ENCODE measurements at places on chromosomes 7 and 10.

- DNase-seq, result no peak
Observed at GRCh38 chr7:127791446-127792189, 139.6 kb downstream of the SND1 start.

DNA sequence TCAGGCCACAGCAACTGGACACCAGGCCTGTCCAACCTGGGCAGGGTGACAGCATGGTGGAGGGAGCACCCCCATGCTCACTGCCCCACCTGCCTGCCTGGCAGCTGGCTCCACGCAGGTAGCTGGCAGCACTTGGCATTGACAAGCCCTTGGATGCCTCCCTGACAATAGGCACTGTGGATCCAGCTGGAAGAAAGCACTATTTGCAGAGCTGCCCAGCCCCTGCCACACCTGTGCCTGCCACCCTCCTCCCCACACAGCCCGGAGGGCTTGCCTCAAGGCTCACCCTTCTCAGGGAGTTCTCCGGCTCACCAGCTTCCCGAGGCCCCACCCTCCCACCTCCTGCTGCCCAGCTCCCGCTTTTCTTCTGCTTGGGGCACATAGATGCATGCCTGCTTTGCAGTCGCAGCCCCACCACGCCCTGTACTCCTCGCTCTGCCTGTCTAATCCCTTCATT lies 160.1 kb downstream of the NEURL1 start:
- no peak for DNase-seq

DNA sequence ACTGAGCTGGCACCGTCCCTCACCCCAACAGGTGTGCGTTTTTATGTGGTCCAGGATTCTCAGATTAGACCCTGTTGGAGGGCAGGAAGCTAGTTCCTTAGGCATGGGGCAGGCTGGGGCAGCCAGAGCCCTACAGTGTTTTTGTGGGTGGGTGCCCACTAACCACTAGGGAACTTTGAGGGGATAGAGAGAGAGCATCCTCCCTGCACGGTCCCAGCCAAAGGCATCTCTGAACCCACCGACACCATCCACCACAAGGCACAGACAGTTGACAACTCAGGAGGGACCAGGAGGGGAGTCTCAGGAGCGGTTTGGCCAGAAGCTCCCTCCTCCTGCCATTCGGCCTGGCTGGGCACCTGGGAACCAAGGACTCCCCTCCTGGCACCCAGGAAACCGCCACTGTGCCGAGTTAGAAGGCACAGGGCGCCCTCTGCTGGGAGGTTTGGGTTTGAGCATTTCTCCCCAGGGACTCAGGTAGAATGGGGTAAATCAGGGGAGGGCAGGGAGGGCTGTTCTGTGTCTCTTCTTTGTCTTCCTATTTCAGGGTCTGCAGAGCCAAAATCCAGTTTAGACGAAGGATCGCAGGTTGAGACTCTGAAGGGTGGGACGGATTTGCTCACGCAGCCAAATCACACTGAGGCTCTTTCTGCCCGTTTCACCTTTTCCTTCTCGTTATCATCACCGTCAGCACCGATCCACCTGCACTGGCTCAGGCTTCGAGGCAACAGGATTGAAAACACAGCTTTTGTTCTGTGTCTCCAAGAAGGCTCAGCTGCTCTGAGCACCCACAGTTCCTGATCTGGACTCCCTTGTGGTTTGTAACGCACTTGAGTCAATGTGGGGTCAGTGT lies 84.8 kb upstream of the COL13A1 start:
- no peak for DNase-seq

GRCh38 chr7:1811850-1812508 lies 141.9 kb downstream of the ELFN1 start:
- DNase-seq, result no peak

- DNase-seq, result no peak
Observed at GRCh38 chr7:93890041-93890463, 501 bp downstream of the TFPI2 start.

- DNase-seq, result no peak
Observed at GRCh38 chr7:74284781-74285259, 4.4 kb upstream of the CLIP2 start.

DNA sequence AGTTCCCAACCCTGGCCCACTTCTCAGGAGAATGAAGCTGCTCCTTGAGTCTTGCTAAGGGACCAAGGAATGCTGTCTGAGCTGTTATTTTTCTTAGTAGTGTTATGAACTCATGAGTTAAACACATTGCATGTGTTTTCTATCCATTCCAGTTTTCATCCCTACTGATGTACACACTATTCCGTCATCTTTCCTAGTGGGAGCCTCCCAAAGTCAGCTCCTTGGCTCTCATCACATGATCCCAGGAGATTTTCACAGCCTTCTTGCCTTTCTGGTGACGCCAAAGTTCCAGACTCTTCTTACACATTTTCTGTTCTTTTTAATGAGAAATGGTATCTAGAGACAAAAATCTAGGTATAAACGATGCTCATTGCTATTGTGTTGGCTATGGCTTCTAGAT lies 8.4 kb upstream of the C10orf71 start:
- no peak for DNase-seq

DNA sequence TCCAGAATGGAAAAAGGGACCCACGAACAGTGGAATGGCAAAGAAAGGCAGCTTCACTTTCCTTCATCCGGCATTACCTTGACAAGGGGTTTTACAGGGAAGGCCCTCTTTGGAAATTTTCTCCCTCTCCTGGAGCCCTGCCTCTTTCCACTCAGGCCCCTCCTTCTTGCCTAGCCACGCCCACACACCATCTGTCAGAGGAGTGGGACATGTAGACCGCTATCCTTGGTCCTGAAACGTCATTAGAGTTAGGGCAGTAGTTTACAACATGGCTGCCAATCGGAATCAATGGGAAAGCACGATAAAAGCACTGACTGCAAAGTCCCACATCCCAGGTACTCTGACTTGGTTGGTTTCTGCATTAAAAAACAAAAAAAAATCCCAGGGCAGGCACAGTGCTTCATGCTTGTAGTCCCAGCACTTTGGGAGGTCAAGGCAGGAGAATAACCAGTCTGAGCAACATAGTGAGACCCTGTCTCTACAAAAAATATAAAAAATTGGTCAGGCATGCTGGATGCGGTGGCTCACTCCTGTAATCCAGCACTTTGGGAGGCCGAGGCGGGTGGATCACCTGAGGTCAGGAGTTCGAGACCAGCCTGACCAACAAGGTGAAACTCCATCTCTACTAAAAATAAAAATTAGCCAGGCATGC lies 96.4 kb downstream of the MARCHF5 start:
- no peak for DNase-seq

DNA sequence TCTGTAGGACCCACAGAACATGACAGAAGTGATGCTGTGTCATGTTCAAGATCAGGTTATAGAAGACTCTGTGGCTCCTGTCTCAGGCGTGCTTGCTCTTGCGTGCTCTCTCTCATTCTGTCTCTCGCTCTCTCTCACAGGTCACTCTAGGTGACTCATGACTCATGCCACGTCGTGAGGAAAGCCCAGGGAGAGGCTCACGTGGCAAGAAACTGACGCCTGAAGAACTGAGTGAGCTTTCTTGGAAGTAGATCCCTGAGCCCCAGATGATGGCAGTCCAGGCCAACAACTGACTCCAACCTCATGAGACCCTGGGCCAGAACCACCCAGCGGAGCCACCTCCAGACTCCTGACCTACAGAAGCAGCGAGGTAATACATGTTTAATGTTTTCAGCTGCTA lies 103.3 kb downstream of the DNMBP start:
- DNase-seq, result no peak

GRCh38 chr7:51973939-51974338 lies 657.3 kb upstream of the COBL start:
- DNase-seq, result no peak

DNA sequence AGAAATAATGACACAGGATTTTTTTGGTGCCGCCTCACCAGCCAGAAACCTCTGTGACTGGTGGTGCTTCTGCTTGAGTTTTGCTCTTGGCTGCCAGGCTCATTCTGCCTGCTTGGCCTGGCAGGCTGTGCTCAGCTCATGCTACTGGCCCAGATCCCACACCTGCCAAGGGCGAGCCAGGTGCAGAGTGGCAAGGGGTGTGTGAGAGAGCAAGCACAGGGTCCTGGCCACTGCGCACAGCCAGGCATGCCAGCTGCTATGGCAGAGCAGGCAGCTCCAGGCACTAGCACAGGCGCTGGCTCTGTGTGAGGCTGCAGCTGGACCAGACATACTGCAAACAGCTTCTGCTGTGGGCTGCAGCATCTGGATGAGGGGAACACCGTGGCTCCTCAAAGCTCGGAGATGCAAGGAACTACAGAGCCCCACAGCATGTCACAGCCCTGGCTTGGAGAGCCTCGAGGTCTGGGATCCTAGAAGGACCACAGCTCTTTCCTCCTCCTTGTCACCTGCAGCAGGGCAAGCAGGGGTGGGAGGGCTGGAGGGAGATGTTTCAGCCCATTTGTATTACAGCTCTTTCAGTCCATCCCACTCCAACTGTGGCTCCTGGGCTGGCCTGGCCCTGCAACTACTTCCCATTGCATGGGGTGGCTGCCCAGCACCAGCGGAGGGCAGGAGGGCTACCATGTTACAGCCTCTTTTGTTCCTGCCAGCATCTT lies 313.4 kb upstream of the SEMA3C start:
- DNase-seq, result no peak

DNA sequence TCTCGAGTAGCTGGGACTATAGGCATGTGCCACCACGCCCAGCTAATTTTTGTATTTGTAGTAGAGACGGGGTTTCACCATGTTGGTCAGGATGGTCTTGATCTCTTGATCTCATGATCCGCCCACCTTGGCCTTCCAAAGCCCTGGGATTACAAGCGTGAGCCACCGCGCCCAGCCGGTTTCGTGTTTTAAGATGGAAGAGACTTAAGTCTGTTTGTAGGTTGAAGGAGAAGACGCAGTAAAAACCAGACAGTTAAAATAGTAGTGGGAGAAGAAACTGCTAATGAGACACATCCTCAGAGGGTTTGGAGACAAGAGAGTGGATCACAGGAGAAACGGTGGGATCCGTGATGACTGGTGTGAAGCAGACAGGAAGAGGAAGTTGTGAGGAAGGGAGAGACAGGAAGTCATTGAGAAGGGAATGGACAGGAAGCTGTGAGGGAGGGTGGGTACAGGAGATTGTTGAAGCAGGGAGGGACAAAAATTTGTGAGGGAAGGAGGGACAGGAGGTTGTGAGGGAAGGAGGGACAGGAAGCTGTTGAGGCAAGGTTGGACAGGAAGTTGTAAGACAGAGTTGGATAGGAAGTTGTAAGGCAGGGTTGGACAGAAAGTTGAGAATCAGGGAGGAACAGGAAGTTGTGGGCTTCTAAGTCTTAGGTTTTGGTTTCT lies 115.5 kb downstream of the WDFY4 start:
- no peak for DNase-seq

- DNase-seq, result no peak
Observed at GRCh38 chr7:21028599-21028998, 241.9 kb upstream of the SP8 start.

DNA sequence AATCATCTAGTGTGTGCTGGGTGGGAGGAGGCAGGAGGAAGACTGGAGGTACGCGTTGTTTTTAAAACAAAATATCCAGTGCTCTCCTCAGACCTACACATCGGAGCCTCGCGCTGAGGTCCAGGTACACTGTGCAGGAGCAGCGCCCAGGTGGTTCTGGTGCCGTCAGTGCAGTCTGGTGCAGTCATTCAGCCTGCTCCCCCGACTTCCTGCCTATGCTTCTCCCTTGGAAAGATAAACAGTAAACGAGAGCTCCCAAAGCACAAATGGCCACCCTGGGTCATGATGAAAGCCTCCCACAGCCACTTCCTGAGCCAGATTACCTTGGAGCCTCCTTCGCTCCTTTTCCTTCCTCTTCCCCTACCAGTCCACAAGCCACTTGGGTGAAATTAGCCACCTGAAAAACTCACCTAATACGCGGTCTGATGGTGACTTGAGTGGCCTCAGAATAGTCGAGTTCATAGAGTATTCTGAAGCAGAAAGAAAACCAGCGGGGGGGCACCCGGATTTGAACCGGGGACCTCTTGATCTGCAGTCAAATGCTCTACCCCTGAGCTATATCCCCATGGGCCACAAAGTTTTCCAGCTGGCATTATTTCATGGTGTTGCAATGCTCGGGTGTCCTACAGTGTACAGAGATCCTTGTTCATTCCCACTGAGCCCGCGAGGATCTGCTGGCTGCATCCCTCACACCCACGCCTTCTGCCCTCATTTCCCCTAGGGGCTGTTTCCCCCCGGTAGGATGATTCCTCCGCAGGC lies 82.5 kb downstream of the ZNF467 start:
- DNase-seq, result no peak

DNA sequence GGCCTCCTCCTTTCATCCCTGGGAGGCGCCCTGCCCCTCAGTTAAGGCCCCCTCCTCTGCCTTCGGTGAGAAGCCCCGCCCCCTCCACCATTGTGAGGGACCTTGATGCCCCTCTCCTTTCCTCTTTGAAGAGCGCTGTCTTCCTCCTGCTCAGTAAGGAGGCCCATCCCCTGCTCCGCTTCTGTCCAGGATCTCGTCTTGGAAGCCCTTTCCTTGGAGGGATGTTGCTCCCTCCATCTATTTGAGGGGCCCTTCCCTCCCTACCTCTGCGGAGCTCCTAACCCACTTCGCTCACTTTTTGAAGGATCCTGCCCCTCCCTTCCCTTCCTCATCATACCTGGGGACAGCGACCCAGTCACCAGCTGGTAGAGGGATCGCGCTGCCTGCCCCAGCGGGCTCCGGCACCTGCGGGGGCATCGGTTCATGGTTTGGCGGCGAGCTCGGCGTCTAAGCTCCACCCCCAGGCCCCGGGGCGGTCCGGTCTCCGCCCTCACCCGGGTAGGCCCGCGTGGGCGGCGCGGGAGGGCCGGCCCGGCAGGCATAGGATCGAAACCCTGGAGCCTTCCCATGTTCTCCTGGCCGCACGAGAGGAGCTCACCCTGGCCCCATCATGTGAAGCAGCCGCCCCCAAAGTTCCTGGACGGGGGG lies 4.1 kb downstream of the KCNIP2 start:
- peak; percentile 37 for DNase-seq

GRCh38 chr10:11118686-11119085 lies 101.0 kb downstream of the CELF2 start:
- no peak for DNase-seq

- DNase-seq, result no peak
Observed at GRCh38 chr10:22250897-22251660, 33.3 kb upstream of the EBLN1 start.

DNA sequence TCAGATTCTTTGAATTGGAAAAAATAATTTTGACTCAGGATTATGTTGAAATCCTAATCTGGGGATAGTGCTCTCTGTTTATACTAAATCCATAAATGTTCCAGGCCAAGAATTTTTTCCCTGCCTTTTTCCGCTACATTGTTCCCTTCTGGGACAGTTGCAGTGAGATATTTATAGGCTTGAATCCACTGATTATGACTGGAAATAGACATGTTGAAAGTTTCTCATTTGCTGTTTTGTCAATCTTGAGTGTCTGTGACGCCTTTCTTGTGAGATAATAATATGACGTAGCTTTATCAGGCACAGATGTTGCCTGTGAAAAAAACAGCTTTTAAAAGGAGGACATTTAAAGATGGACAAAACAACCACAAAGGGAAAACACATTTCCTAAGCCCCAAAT lies 155.9 kb downstream of the ARID5B start:
- no peak for DNase-seq

- no peak for DNase-seq
Observed at GRCh38 chr10:11831520-11831951, 8.4 kb downstream of the PROSER2 start.

GRCh38 chr10:123909866-123910265 lies 18.3 kb upstream of the CPXM2 start:
- no peak for DNase-seq

- no peak for DNase-seq
Observed at GRCh38 chr10:4129866-4130477, 345.0 kb upstream of the KLF6 start.

- no peak for DNase-seq
Observed at GRCh38 chr10:101441541-101442455, 87.8 kb downstream of the BTRC start.

Data from stimulated activated CD8-positive, alpha-beta memory T cell treated with anti-CD3 and anti-CD28 coated beads, Interleukin-4, amount 100 ng/mL, for 1 hour (primary cell).